Renal cortical epithelial cell (primary cell): ENCODE measurements at places on chromosomes 13 and 19. TPM values are rescaled to one million over a fixed set of nuclear protein-coding genes. Genes with fewer than 3 reads are reported as not detected.

Gene TEX26
- not detected in 2 replicates for total RNA-seq

Gene CGB2
- 1.0 TPM in 1 of 2 replicates, not detected in the other for total RNA-seq

Gene SOX21
- total RNA-seq, result not detected in 2 replicates

Gene LMTK3
- 1.1 and 1.2 TPM in 2 replicates for total RNA-seq

Gene PLPPR3
- 0.50 and 0.87 TPM in 2 replicates for total RNA-seq

Gene ZNF177
- total RNA-seq, result 4.3 TPM in 1 of 2 replicates, not detected in the other

Gene UTP14C
- total RNA-seq, result 12.7 and 35.0 TPM in 2 replicates

Gene ZNF317
- total RNA-seq, result 11.6 and 28.3 TPM in 2 replicates

Gene MTRF1
- total RNA-seq, result 7.3 and 15.9 TPM in 2 replicates

Gene FUT1
- 0.05 and 3.0 TPM in 2 replicates for total RNA-seq
